Stimulated activated CD4-positive, alpha-beta T cell treated with anti-CD3 and anti-CD28 coated beads, Interleukin-2, amount 100 ng/mL, for 4 hours (primary cell): ENCODE measurements at places on chromosomes 2 and 18.

DNA sequence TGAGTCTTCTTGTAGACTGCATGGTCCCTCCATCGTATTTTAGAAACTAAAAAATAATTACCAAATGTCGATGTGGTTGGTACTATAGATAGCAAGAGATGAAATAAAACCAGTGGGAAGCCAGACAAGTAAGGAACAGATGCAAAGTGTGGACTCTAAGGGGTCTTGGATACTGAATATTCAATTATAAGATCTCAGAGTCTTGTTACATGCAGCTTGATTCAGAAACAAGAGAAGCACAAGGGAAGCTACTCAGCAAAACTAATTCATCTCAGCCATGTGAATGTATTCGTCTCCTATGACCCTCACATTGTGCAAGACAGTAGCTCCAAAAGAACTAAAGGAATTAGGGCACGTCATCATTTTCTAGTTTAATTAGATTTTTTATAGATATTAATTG, 80.9 kb downstream of the CDH20 start:
- no peak for DNase-seq

DNA sequence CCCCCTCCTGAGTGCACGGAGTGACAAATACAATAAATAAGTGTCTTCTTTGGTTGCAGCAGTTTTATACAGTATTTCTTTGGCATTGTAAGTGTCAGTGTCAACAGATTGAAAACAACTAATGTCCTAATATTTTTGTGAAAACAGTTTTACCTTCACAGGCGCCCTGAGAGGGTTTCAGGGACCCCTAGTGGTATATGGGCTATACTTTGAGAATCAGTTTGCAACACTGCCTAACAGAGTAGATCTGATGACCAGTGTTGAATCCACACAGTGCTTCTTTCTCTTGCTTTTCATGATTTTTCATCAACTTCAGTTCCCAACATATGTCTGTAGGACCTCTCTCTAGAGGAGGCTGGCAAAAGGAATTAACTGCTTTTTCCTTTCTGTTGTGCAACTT, 162.2 kb downstream of the PRPF40A start:
- no peak for DNase-seq

- DNase-seq, result no peak
Observed at GRCh38 chr18:25175558-25176517, 176.1 kb downstream of the ZNF521 start.

DNA sequence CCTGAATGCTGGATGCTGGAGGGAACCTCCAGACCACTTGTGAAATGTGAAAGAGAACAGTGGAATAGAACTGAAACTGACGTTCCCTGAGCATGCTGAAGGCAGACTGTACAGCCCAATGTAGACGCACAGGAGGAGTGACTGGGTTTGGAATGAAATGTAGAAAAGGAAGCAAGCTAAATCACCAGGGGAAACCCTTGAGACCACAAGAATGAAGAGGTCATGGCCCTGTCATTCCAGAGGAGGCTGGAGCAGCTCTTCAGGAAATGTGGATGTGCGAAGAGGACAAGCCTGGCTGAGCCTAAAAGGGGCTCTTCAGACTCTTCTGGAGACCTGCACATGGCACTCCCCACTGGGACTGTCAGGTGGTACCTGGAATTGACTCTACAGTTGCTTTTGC, 118.5 kb upstream of the ALPP start:
- DNase-seq, result no peak

- no peak for DNase-seq
Observed at GRCh38 chr18:70029163-70029562, 81.5 kb upstream of the CD226 start.

DNA sequence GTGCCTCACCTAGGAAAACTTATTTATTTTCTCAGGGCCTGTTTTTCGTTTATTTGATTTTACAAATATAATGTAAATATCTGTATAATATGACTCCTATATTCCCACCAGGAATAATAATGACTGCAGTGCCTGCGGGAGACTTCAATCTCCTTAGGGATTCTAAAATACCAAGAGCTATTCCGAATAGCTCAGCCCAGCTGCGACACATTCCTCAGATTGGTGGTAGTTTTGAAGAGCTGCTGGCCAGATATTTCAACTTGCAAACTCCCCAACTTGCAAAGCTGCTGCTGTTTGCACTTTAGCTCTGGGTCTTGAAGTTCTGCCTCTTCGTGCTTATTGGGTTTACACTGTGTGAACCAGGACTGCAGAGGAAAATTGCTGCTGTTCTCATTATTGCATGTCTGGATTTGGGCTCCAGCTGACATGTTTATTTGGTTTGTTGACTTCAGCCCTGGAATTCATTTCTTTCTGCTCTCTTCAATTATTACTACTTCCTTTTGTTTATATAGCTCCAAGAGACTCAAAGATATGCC, 480.2 kb upstream of the CHST9 start:
- DNase-seq, result no peak

GRCh38 chr2:33617989-33618388, 18.9 kb upstream of the FAM98A start:
- no peak for DNase-seq

- DNase-seq, result no peak
Observed at GRCh38 chr2:239328351-239329191, 72.2 kb downstream of the HDAC4 start.

DNA sequence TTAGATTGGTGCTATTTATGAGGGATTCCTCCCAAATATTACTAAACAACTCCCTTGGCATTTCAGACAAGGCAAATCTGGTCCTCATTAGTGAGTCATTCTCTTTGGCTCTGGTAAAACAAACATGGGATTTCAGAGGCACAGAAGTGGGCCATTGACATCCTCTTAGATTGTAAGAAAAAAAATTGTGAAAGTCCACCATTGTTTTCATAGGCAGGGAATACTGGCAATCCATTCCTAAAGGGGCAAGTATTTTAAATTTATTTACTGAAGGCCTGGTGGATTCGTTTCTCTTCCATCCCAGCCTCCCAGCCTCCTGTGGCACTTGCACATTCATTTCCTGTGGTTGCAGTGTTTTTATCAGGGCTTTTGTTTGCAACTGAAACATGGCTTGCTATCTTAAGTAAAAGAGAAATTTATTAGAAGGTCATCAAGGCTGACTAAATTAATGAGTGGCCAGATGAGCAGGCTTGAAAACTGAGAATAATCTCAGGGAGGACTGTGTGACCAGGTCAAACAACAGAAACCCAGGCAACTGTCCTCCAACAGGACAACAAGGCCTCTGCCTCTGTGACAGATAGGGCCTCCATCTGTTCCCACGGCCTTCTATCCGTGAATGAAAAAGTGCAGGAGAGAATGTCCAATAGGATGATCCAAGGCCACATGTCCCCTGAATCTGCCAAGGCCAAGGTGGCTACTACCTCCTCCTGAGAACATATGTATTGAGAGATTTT, 23.1 kb upstream of the TNFAIP6 start:
- no peak for DNase-seq

DNA sequence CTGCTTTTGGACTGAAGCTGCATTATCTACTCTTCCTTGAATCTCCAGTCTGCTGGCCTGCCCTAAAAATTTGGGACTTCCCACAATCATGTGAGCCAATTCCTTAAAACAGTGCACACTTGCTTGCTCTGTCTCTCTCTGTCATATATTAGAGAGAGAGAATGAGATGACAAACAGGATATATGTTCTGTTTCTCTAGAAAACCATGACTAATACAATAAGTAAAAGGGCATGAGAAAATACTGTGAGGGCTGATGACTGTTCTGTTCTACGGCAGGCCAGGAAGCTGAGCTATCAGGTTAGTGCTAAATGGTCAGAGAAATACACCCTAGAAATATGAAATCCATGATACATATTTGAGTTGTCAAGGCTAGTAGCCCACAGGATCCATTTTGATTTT, 1896.8 kb upstream of the CELF4 start:
- DNase-seq, result no peak

DNA sequence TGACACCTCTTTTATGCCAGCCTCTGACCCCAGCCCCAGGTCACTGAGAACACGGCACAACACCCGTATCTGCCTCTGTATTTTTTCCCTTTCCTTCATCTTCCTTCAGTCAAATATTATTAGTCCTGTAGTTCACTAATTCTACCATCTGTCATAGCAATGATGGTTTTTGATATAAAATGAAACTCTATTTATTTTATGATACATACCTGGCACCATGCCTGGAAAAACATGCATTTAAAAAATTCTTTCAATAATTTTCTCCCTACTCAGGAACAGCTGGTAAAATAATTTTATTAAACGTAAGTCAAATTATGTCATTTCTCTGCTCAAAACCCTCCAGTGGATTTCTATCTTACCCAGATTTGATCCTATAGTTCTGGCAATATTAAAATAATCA, 224.7 kb downstream of the CDH7 start:
- no peak for DNase-seq

GRCh38 chr18:21187886-21188285, 54.1 kb upstream of the GREB1L start:
- DNase-seq, result no peak

DNA sequence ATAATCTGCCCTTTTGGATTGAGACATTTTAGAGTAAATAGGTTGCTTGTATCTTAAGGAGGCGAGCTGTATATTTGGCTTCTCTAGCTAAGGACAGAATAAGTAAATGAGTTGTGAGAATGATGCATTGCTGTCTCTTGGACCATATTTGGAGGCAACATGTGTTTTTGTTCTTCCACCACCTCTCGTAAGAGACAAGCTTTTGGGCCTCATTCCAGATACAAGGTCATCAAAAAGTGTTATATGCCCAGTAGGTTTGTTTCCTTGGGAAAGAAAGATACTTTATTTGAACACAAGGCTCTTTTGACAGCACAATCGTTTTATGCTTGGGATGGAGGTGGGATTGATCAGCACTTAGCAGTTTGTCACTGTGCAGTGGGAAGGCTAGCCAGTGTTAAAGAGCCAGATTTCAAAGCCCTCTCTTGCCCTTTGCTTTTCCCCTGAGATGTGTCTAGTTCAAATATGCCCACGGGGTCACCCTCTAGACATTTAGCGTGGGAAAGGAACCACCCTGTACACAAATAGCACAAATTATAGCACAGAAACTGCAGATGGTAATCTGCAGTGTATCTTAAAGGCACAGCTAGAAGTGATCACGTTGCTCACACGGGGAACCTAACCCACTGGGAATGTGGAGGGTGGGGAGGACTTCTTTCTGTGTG, 131.3 kb downstream of the MAP4K4 start:
- no peak for DNase-seq

DNA sequence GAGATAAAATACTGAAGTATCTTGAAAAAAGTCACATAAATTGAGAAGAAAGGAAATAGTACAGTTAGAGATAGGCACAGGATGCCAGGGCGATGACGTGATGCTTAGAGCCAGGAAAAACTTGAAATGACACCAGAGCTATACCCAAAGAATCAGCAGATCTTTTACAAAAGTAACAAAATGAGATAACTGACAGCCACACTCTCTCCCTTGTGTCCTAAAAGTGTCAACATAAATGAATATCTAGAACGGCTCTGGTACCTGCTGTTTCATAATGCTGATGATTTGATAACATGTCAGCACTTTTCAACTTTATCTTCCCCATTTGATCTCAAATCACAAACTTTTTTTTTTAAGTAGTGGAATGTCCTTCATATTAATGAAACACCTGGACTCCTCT, 45.6 kb upstream of the ZC3H15 start:
- no peak for DNase-seq

- no peak for DNase-seq
Observed at GRCh38 chr18:46759890-46760289, 3.0 kb upstream of the ST8SIA5 start.

DNA sequence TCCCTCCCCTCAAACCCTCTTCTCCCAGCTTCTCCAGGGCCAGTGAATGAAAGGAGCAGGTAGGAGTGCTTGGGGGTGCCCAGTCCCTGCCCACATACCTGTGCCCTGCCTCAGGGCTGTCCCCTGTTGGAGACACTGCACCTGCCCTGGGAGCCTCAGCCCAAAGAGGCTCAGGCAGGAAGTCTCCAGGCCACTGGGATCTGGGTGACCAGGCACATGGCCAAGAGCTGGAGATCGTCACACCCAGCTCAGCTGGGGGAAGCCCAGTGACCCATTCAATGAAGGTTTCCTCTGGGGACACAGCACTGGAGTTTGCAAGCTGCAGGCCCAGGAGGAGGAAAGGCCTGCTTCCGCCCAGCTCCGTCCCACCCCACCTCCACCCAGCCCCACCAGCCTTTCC, 156.4 kb downstream of the ZFP36L2 start:
- DNase-seq, result no peak

GRCh38 chr18:54774981-54775665, 53.2 kb upstream of the RAB27B start:
- no peak for DNase-seq

- DNase-seq, result no peak
Observed at GRCh38 chr18:62788876-62789275, 73.5 kb downstream of the PHLPP1 start.

- DNase-seq, result no peak
Observed at GRCh38 chr2:74007711-74008110, 23.0 kb downstream of the TET3 start.

GRCh38 chr2:20567159-20567925, 83.6 kb downstream of the HS1BP3 start:
- DNase-seq, result no peak

GRCh38 chr2:197191177-197191939, 119.2 kb downstream of the ANKRD44 start:
- DNase-seq, result no peak

- DNase-seq, result no peak
Observed at GRCh38 chr2:162768656-162769055, 69.9 kb downstream of the KCNH7 start.

GRCh38 chr18:7958897-7959146, 391.7 kb downstream of the PTPRM start:
- DNase-seq, result no peak

GRCh38 chr2:222447131-222447530, 22.8 kb downstream of the SGPP2 start:
- DNase-seq, result no peak

- DNase-seq, result no peak
Observed at GRCh38 chr2:30336978-30337841, 105.9 kb downstream of the LBH start.

DNA sequence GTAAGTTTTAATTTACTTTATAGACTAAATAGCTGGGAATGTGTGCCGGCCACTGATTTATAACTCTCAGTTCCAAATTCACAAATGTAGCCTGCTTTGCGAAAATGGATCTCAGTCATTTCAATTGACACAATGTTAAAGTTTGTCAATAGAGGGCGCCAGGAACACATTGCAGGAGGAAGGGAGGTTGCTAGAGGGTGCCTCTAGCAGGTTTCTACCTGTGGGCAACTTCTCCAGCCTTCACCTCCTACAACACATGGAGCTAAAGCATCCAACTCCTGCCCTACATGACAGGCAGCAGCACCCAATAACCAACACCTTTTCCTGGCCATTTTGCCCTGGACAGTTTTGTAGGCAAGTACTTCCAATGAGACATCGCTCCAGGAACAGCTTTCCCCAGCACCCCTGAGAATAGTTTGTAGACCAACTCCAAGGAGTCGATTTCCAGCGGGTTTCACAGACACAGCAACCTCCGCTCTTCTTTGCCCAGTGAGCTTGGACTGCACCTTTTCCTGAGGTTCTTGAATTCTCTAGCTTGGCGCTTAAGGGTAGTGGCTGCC, 784.8 kb upstream of the CDH2 start:
- no peak for DNase-seq
